ENCODE measurements at places on chromosomes 6 and 20.

GRCh38 chr6:132153221-132153898 lies 202.2 kb upstream of the CCN2 start:
- DNase-seq, result no peak

GRCh38 chr20:41938353-41938752 lies 320.2 kb upstream of the CHD6 start:
- no peak for DNase-seq

DNA sequence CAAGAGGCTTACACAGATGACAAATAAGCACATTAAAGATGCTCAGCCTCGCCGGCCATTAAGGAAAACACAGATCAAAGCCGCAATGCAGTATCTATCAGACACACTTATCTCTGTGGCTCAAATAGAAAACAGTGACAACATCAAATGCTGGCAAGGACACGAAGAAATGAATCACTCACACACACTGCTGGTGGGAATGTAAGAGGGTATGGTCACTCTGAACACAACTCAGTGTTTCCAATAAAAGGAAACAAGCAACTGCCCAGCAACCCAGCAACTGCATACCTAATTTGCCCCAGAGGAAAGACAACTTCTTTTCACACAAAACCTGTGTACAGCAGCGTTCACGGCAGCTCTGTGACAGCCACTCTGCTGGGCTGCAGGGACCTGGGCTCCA lies 155.8 kb downstream of the WDR27 start:
- no peak for DNase-seq

GRCh38 chr6:92756912-92757311 lies 662.4 kb downstream of the EPHA7 start:
- DNase-seq, result no peak

DNA sequence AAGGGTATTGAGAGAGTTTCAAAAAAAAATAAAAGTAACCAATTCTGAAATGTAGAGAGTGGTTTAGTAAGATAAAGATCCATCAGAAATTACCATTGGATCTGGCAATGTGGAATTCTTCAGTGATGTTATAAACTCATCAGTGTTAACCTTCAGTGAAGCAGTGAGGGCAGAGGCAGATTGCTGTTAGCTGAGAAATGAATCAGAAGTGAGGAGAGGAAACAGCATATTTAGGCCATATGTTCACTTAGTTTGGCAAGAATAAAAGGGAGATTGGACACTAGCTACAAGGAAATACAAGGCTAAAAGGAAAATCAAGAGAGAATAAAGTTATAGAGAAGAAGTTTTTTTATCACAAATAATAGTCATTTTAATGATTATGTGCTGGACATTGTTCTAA lies 9.6 kb downstream of the KCNQ5 start:
- DNase-seq, result no peak

DNA sequence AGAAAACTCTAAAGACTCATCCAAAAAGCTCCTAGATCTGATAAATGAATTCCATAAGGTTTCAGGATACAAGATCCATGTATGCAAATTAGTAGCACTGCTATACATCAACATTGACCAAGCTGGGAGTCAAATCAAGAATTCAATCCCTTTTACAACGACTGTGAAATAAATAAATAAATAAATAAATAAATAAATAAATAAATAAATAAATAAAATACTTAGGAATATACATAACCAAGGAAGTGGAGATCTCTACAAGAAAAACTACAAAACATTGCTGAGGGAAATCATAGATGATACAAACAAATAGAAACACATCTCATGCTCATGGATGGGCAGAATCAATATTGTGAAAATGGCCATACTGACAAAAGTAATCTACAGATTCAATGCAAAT lies 132.0 kb upstream of the NRSN1 start:
- no peak for DNase-seq

DNA sequence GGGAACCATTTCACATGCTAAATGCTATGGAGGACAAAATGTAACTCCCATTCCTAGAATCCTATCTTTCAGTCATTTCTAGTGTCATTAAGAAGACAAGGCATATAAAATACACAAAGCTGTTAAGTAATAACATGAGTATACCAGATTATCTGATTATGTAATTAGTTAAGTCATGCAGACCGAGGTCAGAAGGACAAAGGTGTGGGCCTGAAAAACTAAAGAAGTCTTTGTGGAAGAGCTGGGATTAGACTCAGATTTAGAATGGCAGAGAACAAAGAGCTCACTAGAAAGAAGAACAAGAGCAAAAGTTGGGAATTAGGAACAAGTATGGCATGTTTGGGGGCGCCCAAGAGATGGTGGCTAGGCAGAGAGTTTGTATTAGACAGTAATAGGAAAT lies 37.0 kb downstream of the EFHC1 start:
- DNase-seq, result no peak

DNA sequence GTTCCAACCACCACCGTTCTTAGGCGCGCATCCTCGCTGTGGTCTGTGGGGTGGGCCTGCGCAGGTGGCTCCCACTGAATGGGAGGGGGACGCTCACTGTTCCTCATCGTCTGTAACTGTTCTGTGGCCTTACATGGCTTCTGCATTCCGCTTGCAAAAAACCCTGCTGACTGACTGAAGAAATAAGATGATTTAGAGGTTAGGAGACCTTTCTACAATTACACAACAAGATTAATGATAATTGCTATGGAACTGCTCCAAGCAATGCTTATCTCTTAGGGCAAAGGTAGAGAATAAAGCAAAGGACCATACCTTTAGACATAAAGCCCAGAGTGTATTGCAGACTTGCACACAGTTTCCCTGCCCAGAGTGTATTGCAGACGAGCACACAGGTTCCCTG lies 14.4 kb upstream of the DACT2 start:
- DNase-seq, result no peak

DNA sequence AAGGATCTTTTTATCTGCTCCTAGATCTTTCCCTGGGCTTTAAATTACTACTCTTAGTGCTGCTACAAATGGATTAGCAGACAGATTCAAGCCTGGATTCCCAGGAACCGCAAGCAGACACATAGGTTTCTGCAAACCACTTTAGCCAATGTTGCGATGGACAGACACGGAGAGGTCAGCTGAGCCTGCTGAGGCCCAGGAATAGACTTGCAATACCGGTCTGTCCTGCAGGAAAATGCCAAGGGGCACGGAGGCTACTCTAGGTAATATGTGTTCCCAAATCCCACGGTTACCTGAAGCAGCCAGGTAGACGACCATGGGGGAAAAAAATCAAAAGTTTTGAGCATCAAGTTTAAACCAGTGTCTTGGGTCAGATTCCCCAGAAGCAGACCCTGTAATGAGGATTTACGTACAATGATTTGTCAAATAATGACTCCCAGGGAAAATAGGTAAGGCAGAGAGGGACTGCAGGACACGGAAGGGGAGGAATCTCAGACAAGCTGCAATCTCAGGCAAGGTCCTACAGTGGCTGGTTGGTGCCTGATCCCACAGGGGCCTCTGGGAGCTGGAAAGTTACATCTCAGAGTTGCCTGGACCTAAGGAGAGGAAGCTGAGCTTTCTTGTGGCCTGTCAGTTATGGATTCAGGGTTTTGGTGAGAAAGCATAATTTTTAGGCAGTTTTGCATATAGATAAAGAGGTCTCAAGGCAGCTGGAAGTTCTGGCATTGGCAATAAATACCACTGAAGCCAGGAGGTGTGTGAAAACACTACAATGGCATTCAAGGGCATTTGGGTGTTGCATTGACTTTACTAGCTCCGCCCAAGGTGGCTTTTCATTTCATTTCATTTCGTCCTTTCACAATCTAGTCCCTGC lies 12.5 kb downstream of the OTOR start:
- DNase-seq, result no peak

DNA sequence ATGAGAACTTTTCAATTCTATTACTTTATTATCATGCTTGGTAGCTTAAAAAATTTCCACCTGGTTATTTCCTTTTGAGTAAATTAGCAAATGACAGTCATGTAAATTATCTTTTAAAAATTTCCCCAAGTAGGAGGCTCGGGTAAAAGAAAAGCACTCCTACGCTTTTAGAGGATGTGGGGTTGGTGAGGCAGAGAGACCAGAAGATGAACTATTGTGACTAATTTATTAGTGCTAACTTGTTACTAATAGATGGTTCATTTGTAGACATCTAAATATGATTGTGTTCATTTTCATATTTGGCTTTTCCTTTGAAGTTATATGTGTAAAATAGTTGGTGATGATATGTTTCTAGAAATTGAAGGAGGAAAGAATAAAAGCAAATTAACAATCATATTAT lies 27.0 kb downstream of the ZNF292 start:
- no peak for DNase-seq

GRCh38 chr20:56689318-56689717 lies 60.2 kb downstream of the TFAP2C start:
- DNase-seq, result no peak

- DNase-seq, result no peak
Measured at GRCh38 chr6:135686784-135687301, 164.7 kb upstream of the PDE7B start.

- no peak for DNase-seq
Measured at GRCh38 chr20:24485981-24486380, 16.6 kb downstream of the SYNDIG1 start.

DNA sequence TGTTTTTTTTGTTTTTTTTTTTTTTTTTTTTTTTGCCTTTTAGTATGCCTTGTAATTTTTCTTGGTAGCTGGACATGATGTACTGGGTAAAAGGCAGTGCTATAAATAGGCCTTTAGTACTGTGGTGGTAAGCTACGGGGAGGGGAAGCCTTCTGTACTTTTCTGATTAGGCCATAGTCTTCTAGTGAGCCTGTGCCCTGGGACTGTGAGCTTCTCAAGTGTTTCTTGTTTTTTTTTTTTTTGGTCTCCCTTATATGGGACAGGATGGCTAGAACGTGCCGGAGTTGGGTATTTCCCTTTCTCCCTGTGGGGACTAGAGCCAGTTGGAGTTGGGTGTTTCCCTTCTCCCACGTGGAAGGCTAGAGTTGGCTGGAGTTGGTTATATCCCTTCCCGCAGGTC lies 59.4 kb upstream of the PRELID3B start:
- no peak for DNase-seq

GRCh38 chr6:163572612-163573011 lies 158.1 kb downstream of the QKI start:
- DNase-seq, result no peak

DNA sequence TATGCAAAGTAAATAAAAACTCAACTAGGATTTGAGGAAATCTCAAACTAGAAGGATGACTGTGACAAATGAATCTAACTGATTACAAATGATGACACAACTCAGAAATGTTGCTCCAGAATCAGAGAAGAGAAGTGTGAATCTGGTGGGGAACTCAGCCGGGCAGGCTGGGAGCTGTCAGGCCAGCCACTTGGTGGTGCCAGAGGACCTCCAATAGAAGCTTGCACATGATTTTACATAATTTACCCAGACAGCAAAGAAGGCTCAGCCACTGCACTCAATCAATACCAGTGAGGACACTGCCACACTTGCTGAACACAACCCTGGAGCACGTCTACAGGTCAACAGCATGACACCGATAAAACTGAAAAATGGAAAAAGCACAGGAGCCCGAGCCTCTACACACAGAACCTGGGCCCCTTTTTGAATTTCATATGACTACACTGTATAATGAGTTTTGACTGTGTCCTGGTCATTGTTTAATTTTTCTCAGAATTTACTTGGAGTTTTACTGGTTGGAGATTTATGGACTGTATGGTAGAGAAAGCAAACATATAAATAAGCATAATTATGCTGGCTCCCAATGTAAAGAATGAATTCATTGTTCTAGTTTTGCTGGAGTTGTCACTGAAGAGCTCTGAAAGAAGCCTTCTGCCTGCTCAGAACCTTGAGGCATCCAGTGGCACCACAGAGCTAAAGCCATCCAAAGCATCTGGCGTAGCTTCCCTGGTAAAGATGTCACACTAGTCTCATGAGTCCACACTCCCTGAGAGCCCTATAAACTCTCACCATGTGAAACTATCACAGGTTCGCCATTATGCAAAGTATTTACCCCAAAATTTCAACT lies 296.5 kb downstream of the THBS2 start:
- peak; percentile 25 for DNase-seq

- DNase-seq, result no peak
Measured at GRCh38 chr6:127290391-127291265, 24.0 kb downstream of the RNF146 start.

DNA sequence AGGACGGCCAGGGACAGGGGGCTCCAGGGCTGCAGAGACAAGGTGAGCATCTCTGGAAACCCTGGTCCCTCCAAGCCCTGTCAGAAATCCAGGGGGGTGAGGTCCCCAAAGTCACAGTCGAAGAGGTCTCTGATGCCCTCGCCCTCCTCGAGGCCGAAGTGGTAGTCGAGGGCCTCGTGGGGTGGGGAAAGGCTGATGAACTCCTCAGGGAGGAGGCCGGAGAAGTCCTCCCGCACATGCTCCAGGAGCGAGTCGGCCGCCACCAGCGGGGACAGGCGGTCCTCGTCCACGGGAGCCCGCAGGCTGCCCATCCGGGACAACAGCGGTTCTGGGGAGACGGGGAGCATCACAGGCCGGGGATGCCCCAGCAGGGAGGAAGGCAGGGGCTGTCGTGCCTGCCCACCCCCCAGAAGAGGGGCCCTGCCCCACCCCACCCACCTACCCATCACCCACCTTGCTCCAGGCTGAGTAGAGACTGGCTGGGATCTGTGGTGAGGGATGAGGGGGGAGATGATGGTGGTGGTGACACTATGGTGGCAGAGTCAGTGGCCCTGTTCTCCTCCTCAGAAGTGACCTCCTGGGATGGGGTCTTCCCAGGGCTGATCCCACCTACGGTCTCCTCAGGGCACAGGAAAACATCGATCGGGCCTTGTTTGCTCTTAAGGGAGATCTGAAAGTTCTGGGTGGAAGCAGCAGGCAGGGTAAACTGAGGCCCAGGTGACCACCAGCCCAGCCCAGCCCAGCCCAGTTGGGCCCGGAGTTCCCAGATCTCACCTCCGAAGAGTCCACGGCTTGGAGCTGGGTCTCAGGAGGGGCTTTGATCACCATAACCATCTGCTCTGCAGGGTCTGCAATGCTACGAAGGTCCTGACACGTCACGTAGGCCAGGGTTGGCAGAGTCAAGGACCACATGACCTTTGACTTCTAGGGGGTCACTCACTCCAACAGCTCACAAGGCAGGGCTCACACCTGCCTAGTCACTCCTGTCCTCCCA lies 2.7 kb upstream of the NECAB3 start:
- DNase-seq, result no peak

- DNase-seq, result peak; percentile 98
Measured at GRCh38 chr6:21846541-21847451, 253.2 kb downstream of the SOX4 start.

GRCh38 chr6:55040102-55040848 lies 134.0 kb upstream of the HCRTR2 start:
- no peak for DNase-seq

GRCh38 chr6:82909551-82909950 lies 156.1 kb downstream of the UBE3D start:
- no peak for DNase-seq

Data from SHP77 (cell line).